ENCODE measurements at places on chromosomes 6 and 20. TPM values are rescaled to one million over a fixed set of nuclear protein-coding genes. Genes with fewer than 3 reads are reported as not detected.

The CPNE5 gene
- 0.71 TPM for total RNA-seq

The ASIP gene
- not detected for total RNA-seq

The SLC25A27 gene
- 10.9 TPM for total RNA-seq

The EPPIN gene
- 0.23 TPM for total RNA-seq

The CRISP2 gene
- not detected for total RNA-seq

The UST gene
- total RNA-seq, result 33.8 TPM

The WFDC12 gene
- total RNA-seq, result not detected

The CDSN gene
- total RNA-seq, result not detected

The MEI4 gene
- total RNA-seq, result 0.18 TPM

- no peaks in the 10 kb centered on the region for H3K27me3 ChIP-seq
- no peak overlapping the region for H3K27ac ChIP-seq
- DNase-seq, result no peak
- H3K4me3 ChIP-seq, result no peak overlapping the region
Observed at GRCh38 chr6:87393026-87393622, 14.6 kb upstream of the CFAP206 start.

DNA sequence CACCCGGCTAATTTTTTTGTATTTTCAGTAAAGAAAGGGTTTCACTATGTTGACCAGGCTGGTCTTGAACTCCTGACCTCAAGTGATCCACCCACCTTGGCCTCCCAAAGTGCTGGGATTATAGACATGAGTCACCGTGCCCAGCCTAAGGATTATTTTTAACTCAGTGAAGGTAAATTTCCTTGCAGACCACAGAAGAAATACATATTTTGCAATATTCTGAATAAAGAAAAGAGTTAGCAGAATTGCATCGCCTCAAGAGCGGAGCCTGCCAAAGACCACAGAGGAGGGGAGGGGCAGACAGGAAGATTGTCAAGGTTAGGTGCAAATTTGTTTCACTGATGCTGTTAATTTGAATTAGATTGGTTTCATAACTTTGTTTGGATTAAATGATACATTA lies 47.4 kb downstream of the SOD2 start:
- no peak for DNase-seq
- H3K27ac ChIP-seq, result no peak overlapping the region
- no peak overlapping the region for H3K4me3 ChIP-seq

DNA sequence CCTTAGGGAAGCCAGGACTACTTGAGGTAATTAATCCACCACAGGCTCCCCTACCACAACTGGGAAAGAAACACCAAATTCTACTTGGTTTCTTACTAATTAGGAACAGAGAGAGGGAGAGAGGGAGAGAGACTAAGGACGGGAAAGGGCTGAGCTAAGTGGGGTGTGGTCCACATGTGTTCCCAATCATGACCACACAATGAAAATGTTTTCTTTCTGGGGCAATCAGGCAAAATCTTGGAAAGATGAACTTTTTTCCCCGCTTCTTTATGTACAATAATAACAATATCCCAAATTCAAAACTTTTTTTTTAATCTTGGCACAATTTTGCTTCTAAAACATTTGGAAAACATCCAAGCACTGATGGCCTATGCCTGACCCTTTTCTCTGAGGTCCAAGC lies 734.4 kb downstream of the MAFB start:
- no peaks in the 10 kb centered on the region for H3K36me3 ChIP-seq
- H3K4me3 ChIP-seq, result no peak overlapping the region
- H3K4me1 ChIP-seq, result peaks cover 3% of the 10 kb centered on the region
- DNase-seq, result no peak
- no peaks in the 10 kb centered on the region for H3K27me3 ChIP-seq
- no peak overlapping the region for H3K27ac ChIP-seq

DNA sequence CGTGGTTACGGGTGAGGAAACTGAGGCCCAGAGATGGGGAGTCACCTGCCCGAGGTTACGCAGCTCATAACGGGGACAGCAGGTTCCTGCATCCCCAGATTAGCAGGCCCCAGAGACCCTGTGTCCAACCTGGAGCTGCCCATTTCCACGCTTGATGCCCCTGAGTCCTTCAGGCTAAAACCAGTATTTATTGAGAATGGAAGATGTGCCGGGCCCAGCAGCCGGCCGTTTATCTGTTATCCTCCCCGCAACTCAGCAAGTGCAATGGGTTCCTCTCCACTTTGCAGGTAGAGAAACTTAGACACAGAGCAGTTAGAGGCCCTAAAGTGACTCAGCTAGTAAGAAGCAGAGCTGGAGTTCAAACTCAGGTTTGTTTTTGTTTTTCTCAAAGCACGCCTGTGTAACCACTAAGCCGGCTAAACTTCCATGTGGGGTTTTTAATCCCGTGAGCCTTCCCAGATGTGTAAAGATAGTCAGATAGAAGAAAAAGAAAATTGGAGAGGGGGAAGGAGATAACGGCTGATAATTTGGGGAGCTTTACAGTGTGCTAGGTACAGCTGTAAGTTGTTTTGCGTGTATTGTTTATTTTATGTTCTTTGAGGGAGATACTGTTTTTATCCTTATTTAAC lies 775 bp downstream of the PFDN4 start:
- H3K4me3 ChIP-seq, result peak overlapping the region; percentile 92
- no peaks in the 10 kb centered on the region for H3K27me3 ChIP-seq
- peaks cover 21% of the 10 kb centered on the region for H3K4me1 ChIP-seq
- no peak for DNase-seq
- H3K36me3 ChIP-seq, result peaks cover 5% of the 10 kb centered on the region

DNA sequence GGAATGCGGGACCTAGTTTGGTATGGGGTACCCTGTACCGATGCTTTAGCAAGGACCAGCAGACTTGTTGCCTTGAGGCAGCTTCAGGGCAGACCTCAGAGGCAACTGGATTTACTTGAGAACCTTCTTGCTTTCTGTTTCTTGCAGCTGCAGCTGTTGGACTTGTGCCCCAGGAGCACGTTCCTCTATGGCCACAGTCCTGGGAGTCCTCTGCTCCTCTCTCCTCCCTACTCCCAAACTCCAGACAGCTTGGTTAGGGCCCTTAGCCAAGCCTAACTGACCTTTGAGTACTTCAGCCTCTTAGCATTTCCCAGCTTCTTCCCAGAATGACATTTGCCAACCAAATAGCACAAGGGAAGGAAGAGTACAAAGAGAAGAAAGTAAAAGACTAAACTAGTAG lies 34.7 kb downstream of the GHRH start:
- peaks cover 55% of the 10 kb centered on the region for H3K4me1 ChIP-seq
- H3K36me3 ChIP-seq, result peaks cover 78% of the 10 kb centered on the region
- DNase-seq, result no peak
- no peak overlapping the region for H3K4me3 ChIP-seq
- no peaks in the 10 kb centered on the region for H3K27me3 ChIP-seq

GRCh38 chr6:141550471-141550870 lies 582.3 kb upstream of the GJE1 start:
- no peak overlapping the region for H3K4me3 ChIP-seq
- H3K4me1 ChIP-seq, result peaks cover 10% of the 10 kb centered on the region
- peaks cover 55% of the 10 kb centered on the region for H3K36me3 ChIP-seq
- no peak overlapping the region for H3K27ac ChIP-seq
- no peaks in the 10 kb centered on the region for H3K27me3 ChIP-seq

GRCh38 chr6:167058261-167058660 lies 59.1 kb downstream of the CEP43 start:
- peaks cover 16% of the 10 kb centered on the region for H3K4me1 ChIP-seq
- no peak for DNase-seq
- H3K27ac ChIP-seq, result no peak overlapping the region
- H3K4me3 ChIP-seq, result no peak overlapping the region

GRCh38 chr20:16412906-16413305 lies 160.3 kb downstream of the KIF16B start:
- peaks cover 18% of the 10 kb centered on the region for H3K36me3 ChIP-seq
- no peak for DNase-seq
- H3K4me3 ChIP-seq, result no peak overlapping the region
- no peaks in the 10 kb centered on the region for H3K4me1 ChIP-seq

DNA sequence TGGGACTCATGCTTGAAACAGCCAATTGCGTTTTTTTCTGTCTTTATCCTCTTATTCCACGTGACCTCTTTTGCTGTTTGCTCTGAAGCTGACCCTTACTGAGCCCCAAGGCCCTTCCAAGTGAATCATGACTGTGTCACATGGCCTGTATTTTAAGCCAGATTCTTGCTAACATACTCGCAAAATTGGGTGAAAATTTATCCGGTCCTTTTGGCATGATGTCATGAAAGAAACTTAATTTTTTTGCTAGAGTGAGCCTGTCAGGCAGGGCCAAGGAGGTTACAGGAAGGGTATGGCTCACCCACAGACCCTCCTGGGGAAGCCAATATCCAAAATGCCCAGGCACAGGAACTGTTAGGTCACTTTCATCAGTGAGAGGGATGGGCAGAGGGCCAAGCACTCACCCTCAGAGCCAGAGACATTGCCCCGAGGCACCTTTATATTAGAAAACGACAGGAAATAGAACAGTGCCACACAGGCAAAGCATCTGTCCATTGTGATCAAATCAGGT lies 296.7 kb downstream of the CDH26 start:
- peaks cover 11% of the 10 kb centered on the region for H3K4me1 ChIP-seq

DNA sequence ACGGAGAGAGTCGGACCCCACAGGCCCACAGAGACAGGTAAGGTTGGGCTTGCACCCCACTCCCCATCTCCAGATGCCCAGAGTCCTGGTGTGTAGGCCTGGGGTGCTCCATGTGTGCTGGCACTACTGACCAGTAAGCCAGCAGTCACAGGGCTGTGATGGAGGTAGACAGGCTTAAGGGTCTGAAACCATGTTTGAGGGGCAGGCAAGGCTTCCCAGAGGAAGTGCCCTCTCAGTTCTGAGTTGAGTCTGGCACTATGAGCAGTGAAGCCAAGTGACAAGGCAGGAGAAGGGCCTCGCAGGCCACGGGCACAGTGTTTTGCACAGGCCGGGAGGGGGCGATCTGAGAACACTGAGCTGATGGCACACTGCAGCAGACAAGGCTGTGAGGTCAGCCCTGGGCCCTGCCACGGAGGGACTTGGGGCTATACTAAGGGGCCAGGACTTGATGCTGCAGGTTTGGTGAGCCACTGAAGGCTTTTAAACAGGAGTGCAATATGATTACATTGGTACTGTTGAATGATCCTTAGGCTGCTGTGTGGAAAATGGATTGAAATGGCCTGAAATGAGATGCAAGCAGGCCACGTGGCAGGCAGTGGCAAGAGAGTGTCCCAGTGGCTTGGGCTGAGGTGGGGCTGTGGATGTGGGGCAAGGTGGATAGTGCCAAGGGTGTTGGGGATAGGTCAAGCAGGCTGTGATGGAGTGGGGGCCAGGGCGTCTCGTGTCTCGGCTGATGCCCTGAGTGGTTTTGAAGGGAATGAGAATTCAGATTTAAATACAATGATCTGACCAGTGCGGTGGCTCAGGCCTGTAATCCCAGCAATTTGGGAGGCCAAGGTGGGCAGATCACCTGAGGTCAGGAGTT lies 20.3 kb downstream of the TTBK1 start:
- peaks cover 24% of the 10 kb centered on the region for H3K4me1 ChIP-seq
- peaks cover 14% of the 10 kb centered on the region for H3K27me3 ChIP-seq
- peak; percentile 90 for DNase-seq
- H3K36me3 ChIP-seq, result no peaks in the 10 kb centered on the region
- no peak overlapping the region for H3K4me3 ChIP-seq

GRCh38 chr6:5130135-5130866 lies 45.2 kb downstream of the PPP1R3G start:
- peak overlapping the region; percentile 76 for H3K27ac ChIP-seq
- H3K27me3 ChIP-seq, result no peaks in the 10 kb centered on the region
- no peak for DNase-seq
- no peaks in the 10 kb centered on the region for H3K36me3 ChIP-seq

- peaks cover 35% of the 10 kb centered on the region for H3K4me1 ChIP-seq
- DNase-seq, result no peak
- no peaks in the 10 kb centered on the region for H3K27me3 ChIP-seq
- no peak overlapping the region for H3K27ac ChIP-seq
Observed at GRCh38 chr6:166996406-166996805, 2.8 kb upstream of the CEP43 start.

DNA sequence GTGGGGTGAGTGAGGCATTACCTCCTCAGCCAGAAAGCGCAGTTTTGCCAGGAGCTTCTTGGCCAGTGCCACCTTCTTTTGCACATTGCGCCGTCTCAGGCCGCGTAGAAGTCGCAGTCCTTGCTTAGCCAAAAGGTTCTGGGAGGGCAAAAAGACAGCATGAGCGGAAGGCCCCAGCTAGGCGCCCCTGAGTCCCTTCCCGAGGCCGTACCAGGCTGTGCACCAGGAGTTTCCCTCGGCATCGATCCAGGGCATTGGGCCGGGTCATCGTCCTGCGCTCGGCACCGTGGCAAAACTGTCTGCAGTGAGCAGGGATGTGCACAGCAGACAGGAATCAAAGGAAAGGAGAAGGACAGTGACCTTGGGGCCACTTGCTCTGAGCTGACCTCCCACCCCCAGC lies 20.2 kb upstream of the SPAG4 start:
- peaks cover 7% of the 10 kb centered on the region for H3K4me1 ChIP-seq
- H3K27me3 ChIP-seq, result peaks cover 31% of the 10 kb centered on the region
- no peaks in the 10 kb centered on the region for H3K36me3 ChIP-seq
- DNase-seq, result no peak
- H3K4me3 ChIP-seq, result no peak overlapping the region

- H3K27ac ChIP-seq, result no peak overlapping the region
- H3K27me3 ChIP-seq, result no peaks in the 10 kb centered on the region
- H3K36me3 ChIP-seq, result no peaks in the 10 kb centered on the region
- no peak overlapping the region for H3K4me3 ChIP-seq
- no peak for DNase-seq
- H3K4me1 ChIP-seq, result no peaks in the 10 kb centered on the region
Observed at GRCh38 chr6:107180099-107180498, 64.8 kb upstream of the BEND3 start.

DNA sequence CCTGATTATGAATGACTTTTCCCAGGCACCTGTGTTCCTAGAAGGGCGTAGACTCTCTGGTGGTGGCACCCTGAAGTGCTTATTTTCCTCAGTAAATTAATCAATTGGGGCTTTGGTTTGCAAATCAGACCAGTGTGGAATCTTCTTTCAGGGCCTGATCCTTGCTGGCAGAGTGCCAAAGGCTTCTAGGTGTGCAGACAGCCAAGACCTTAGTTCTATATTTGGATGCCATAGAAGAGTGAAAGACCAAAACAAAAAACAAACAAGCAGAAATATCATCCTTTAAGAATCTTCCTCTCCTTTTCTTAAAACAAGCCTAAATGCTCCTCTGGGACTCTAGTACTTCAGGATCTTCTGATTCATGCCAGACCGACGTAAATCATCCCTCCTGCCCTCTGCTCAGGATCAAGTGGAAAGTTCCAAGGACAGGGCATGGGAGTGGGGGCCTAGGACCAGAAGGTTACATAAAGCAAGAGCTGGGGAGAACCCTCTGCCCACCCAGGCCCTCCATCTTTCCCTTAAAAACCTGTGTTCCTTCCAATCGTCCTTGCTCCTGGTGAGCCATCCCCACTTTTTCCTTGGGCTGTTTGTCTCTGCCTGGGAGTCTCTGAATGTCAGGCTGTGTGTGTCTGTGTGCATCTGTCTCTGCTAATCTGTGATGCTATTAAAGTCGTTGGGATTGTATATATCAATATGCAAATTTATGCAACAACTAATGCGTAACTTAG lies 70.5 kb upstream of the MYLIP start:
- H3K4me3 ChIP-seq, result peak overlapping the region; percentile 17
- peak overlapping the region; percentile 95 for H3K27ac ChIP-seq
- no peak for DNase-seq
- H3K27me3 ChIP-seq, result no peaks in the 10 kb centered on the region

- H3K27ac ChIP-seq, result no peak overlapping the region
- no peak for DNase-seq
- no peaks in the 10 kb centered on the region for H3K27me3 ChIP-seq
- no peaks in the 10 kb centered on the region for H3K4me1 ChIP-seq
- no peaks in the 10 kb centered on the region for H3K36me3 ChIP-seq
- H3K4me3 ChIP-seq, result no peak overlapping the region
Observed at GRCh38 chr20:51335329-51335841, 207.1 kb downstream of the NFATC2 start.
